ENCODE measurements at places on chromosomes 5 and 9.

DNA sequence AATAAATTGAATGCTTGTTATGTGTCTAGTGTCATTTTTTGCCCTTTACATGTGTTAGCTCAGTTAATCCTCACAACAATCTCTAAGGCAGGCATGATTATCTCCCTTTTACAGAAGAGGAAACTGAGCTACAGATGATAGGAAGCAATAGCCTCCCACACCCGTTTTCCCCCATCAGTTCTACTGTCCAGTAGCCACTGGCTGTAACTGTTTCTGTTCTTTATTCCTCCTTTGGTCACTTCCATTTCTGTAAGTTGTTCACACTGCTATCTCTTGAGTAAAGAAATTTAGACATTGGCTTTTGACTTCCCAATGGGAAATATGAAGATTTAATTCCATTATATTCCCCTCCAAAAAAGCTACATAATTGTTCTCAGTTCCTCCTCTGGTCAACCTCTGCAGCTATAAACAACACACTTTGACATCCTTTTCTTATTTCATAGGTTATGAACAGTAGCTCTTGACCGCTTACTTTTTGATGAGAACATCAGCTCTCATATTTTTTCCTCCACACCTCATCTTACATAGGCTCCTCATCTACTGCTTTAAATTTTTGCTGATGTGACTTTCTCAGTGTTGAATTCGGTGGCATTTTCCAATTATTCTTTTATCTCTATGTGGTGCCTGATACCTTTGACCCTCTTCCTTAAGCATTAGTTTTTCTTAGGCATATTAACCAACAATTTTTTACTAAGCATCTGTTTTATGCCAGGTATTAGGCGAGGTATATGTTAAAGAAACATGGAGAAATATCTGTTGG is 21.4 kb downstream of the SPZ1 start:
- no peak for DNase-seq

DNA sequence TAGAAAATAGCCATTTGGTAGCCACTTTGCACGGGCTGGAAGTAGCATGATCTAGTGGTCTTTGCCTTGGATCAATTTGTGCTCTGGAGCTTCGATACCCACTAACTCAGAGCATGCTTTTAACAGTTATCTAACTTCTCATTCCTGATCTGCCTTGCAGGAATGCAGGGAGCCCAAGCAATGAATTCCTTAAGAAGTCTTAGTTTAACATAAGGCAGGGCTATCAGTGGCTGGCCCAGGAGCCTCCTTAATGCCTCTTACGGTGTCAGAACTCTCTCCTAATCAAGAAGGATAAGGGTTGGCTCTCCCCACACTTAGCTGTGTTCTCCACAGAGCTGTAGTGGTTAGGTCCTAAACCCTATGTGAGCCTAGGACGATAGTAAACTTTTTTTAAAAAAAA is 95.8 kb upstream of the TBCA start:
- no peak for DNase-seq

DNA sequence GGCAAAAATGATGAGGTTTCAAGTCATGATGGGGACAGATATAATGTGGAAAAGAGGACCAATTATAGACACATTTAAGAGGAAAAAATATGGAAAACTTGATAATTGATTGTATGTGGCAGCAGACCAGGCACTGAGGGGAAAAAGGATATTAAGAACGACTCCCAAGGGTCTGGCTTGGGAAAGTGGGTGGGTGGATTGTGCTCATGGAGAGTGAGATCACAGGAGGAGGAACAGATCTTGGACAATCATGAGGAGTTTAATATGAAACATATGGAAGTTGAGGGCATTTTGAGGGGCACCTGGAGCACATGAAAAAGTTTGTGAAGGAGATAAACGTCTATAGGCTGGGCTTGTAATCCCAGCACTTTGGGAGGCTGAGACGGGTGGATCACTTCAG is 454.3 kb upstream of the KLF4 start:
- DNase-seq = no peak

GRCh38 chr5:2523180-2523579 is 228.3 kb downstream of the IRX2 start:
- DNase-seq = no peak

GRCh38 chr9:104864675-104865104 is 63.3 kb downstream of the ABCA1 start:
- DNase-seq = no peak

- DNase-seq = no peak
These were observed 63.3 kb downstream of the SIL1 start for GRCh38 chr5:139134906-139135305.

- DNase-seq = no peak
These were observed 34.2 kb upstream of the TESK1 start for GRCh38 chr9:35570709-35571504.

- no peak for DNase-seq
These were observed 165.5 kb downstream of the TLR4 start for GRCh38 chr9:117869712-117870111.

GRCh38 chr5:170631466-170632195 is 127.8 kb downstream of the KCNIP1 start:
- DNase-seq = no peak

DNA sequence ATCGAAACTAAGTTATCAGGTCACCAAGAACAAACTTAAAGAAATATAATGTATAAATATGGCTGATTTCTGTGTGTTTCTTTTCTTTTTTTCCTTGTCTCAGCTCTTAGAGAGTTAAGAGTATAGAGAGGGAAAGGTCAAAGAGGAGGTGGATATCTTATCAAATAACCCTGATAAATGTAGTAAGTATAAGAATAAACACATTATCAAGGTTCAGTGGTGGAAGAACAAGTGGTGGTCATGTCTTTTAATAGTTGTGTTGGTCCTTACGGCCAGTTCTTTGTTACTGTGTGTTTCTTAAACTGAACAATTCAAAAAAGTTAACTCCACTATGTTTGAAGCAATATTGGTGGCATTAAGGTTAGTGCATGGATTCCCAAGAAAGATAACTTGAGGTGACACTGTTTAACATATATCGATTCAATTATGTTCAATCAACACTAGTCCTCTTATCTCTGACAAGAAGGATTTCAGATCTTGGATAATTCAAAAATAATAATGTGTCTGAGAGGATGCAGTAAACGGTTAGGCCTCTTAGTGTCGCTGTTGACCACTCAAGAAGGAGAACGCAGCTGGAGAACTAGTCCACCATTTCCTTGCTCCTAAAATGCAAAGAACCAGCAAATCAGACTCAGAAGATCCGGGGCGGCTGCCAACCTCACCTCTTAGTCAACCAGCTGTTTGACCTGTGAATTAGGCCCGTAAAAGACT is at the start of gene PCDHGA3:
Gene PCDHGA3, plus strand, starts transcription at position 588 of the 711 bp plus-strand sequence. CDS start 205 bp downstream, outside the sequence.
- DNase-seq = no peak

DNA sequence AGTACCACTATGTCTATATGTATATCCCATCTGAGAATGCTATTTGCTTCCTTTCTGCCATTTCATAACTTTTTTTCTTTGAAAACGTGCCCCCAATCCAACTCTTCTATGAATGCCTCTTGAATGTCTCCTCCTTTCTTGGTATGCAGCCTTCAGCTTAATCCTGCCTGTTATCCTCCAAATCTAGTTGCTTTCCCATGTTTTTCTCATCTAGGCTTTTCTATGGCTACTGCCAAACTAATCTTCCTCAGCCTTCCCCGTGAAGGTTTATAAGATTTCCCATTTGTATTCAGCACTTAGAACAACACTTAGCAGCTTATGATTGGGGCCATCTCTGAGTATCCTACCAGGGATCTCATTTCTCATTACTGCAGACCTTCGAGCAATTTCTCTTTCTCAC is 2.5 kb downstream of the TGFBR1 start:
- no peak for DNase-seq

- DNase-seq = no peak
These were observed 182.1 kb downstream of the DMRT2 start for GRCh38 chr9:1231998-1232919.

GRCh38 chr9:13948037-13948436 is 365.9 kb downstream of the NFIB start:
- no peak for DNase-seq

DNA sequence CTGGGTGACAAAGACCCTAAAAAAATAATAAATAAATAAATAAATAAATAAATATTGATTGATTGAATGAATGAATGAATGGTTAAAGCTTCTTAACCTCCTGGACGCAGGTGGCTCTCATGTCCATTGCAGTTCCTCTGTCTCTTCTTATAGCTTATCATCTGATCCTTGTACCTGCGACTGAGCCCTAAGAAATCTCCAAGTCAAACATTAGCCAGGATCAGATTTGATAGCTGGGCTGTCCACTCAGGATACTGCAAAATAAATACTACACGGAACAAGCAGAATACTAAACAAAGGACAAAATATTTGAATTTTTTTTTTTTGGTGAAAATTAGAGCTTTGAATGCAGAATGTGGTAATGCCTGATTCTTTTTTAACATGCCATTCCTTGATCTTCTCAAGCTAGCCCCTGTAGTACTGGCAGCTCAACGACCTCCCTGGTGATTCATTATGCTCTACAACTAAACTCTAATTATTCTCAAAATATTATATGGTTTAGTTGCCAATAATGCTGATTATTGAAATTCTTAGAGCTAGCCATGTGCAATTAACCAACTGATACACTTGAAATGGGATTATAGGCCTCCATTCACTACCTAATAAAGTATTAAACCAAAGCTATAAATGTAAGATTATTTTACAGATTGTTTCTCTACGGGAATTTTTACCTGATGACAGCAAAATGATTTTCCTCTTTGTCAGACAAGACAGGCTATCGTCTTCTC is 9.9 kb upstream of the TMEM245 start:
- DNase-seq = no peak

GRCh38 chr5:172583931-172584511 is 57.0 kb upstream of the NEURL1B start:
- DNase-seq = no peak

- no peak for DNase-seq
These were observed 307.6 kb downstream of the CWC27 start for GRCh38 chr5:65076251-65076869.

DNA sequence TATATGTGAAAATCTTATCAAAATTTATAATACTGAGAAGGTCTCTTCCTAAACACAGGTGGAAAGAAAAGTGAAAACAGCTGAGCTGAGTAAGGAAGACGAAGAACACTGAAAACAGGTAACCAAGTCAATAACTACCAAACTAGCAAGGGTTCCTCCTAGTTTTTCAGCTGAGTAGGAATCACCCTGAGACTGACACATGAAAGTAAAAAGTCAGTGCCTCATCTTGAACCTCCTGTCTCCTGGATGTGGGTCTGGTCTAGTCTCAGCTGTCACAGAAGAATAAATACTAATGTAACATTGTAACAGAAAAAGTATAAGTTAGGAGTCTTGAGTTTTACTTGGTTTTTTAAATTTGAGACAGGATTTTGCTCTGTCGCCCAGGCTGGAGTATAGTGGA is 121.0 kb downstream of the MEF2C start:
- no peak for DNase-seq

GRCh38 chr5:145854651-145855258 is 18.1 kb downstream of the GRXCR2 start:
- DNase-seq = peak; percentile 48

DNA sequence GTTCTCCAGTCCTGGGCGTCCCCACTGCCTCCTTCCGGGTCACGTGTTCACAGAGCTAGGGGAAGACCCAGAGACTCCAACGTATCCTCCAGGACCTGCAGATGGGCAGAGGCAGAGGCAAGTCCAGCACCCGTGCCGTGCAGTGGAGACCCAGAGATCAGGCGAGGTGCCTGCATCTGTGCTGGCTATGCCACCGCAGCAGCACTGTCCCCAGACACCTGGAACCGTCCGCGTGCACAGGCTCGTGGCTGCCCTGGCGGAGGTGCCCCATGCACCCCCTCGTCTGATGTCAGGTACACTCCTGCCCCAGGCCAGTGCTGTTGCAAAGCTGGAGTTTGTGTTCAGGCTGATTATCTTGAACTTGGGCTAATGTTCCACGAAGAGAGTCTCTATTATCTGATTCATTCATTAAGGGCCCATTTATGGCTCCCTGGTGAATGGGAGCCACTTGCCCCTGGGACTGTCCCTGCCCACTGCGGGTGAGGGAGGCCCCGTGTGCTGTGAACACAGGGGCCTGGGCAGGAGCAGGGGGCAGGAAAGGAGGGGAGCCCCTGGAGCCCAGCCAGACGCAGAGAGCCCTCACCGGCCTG is 13.7 kb downstream of the IRX4 start:
- no peak for DNase-seq

DNA sequence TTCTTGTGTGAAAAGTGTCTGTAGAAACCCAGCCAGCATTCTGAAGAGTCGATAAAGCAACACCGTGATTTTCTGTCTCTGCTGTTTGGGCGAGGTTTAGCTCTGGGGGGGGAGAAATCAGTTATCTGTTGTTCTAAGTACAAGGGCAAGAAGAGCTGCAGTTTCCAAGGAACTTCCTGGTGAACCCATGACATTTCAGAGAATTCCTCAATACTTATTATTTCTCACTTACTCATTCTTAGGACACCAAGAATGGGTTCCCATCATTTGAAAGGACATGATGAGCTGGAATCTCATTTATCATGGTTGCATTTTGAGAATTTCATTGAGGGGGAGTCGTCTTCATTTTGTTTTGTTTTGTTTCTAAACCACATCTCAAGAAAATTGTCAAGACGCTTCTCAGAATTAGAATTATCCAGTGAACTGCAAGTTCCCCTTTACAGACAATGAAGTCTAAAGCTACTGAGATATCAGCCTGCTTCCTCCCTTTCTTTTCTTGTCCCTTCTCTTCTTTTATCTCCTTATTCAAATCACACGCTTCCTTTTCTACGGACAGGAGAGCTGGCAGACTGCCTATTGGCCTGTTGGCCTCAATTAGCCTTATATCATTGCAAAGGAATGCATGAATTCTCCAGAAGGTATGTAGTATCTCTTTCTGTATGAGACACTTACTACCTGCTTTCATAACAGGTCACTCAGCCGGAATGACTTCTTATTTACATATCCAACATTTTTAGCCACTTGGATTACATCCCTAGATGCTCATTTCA is 53.7 kb downstream of the ZNF462 start:
- peak; percentile 68 for DNase-seq

- DNase-seq = no peak
These were observed 98.7 kb downstream of the EDIL3 start for GRCh38 chr5:84285641-84286637.

- no peak for DNase-seq
These were observed 427.5 kb upstream of the KIF2A start for GRCh38 chr5:61878471-61878870.

DNA sequence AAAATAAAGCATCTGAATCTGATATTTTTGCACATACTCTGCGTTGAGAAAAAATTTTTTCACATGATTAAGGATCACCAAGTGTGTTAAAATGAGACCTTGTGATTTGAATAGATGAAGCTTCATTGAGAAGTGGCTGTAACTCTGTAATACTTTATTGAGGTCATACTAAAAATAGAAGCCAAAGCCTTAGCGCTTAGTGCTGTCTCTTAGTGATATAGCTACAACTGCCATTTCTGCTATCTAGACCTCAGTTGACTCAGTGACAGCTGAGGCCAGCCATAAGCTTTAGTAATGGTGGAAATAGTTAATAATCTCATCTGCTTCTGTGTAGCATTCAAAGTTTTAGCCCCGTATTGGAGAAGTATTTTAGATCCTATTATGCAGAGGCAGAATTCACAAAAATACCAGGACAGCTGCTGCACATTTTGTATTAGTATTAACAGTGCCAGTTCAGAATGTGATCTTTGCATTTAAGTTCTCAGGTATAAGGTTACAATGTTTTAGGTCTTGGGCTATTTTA is 107.4 kb upstream of the SGCD start:
- DNase-seq = no peak

All from Panc1 (cell line).